ENCODE measurements at places on chromosomes 5 and 9.

DNA sequence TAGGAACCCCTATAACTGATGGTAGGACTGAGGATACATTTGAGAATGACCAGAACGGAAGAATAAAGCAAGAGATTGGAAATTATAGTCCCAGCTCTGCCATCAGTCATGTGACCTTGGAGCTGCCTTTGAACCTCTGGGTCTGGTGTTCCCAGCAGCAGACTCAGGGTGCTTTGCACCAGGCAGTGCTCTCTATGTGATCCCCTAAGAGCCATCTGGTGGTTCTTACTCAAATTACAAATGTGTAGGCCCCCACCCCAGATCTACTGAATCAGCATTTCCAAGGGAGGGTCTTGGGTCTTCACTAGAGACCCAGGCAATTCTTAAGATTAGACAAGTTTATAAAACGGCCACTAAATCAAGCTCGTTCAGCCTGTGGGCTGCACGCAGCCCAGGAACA is 40.2 kb upstream of the PRDM12 start:
- DNase-seq, result no peak

- no peak for DNase-seq
These were observed 1.4 kb downstream of the SNX18 start for GRCh38 chr5:54518818-54519508.

DNA sequence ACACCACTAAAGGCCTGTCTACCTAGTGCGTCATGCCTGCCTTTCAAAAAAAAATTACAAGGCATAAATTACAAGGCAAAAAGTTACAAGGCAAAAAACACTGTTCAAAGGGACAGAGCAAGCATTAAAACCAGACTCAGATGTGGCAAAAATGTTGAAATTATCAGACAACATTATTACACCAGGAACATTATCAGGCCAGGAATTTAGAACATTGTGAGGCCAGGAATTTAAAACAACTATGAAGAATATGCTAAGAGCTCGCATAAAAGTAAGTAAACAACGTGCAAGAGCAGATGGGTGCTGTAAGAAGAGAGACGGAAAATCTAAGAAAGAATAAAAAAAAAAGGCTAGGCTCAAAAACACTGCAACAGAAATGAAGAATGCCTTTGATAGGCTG is 18.2 kb upstream of the MLANA start:
- DNase-seq, result no peak

- DNase-seq, result no peak
These were observed 149.6 kb upstream of the ELL2 start for GRCh38 chr5:96111080-96111756.

DNA sequence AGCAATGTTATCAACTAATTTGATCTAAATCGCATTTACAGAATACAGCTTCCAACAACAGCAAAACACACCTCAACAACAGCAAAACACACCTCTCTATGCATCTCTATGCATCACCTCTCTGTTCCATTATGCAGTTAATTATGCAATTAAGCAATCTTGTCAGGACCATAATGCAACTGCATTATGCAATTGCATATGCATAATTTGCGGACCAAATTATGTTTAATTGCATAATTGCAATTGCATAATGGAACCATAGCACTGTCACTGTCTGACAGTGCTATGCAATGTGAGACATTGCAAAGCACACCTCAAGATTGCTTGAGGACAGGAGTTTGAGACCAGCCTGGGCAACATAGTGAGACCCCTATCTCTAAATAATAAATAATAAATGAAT is 80.4 kb upstream of the PRSS3 start:
- no peak for DNase-seq

GRCh38 chr5:39660020-39660419 is 235.2 kb upstream of the DAB2 start:
- no peak for DNase-seq

DNA sequence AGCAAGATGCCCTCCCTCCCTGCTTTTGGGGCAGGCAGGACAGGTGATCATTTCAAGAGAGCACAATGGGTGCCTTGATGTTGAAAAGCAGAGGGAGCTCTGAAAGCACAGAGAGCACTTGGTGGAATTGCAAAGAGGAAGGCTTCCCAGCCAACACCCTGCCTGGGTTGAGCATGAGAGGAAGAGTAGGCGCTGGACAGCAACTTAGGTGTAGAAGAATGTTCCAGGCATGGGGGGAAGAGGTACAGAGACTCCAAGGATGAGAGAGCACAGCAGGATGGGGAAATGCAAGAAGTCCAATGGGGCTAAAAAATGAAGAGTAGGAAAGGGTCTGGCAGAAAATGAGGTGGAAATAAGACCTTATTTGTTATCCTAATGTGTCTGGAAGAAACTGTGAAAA is 144.8 kb downstream of the TRIM36 start:
- DNase-seq, result no peak

DNA sequence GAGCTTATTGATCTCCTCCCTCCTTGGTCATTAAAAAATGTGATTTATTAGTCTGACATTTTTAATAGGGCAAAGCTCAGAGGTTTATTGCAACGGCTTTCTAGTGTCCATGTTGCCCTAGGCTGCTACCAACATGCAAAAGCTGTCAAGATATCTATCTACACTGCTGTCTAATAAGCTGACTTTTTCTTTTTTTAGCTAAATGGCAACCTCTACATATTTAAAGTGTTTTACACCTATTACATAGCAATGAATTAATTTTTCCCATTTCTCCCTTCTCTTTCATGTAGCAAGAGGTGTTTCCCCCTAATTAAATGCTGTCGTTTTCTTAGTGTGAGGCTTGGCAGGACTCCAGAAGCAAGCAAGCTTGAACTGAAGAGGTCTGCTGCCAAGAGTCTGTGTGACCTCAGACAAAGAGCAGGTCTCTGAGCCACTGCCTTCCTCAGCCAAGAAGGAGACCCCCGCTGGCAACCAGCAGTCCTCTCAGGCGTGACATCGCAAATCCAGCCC is 79.4 kb downstream of the GAS1 start:
- DNase-seq, result no peak

GRCh38 chr9:36192196-36192595 is 1.5 kb downstream of the CLTA start:
- no peak for DNase-seq

Data from stromal cell of bone marrow (primary cell).